ENCODE measurements at places on chromosomes 4 and X.

GRCh38 chrX:19799319-19800182 lies 87.8 kb downstream of the SH3KBP1 start:
- peak; percentile 40 for DNase-seq

DNA sequence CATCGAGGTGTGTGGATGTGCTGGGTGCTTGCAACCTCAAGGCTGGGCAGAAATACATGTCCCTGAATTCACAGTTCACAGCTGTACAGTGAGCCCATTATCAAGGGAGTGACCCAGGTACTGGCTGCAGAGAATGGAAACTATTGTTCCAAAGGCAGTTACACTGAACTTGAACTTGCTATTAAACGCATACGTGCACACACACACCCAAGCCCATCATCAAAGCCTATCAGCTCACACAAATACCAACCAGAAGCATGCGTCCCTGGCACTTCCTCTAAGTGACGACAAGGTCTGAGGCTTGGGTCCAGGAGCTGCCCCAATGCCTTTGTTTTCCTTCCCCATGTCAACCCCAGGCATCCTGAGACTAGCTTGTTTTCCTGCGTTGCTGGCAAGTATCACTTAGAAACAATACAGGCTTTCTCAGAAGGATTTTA lies 88.6 kb downstream of the IRF2 start:
- no peak for DNase-seq

GRCh38 chr4:65358914-65359313 lies 311.4 kb downstream of the EPHA5 start:
- no peak for DNase-seq

DNA sequence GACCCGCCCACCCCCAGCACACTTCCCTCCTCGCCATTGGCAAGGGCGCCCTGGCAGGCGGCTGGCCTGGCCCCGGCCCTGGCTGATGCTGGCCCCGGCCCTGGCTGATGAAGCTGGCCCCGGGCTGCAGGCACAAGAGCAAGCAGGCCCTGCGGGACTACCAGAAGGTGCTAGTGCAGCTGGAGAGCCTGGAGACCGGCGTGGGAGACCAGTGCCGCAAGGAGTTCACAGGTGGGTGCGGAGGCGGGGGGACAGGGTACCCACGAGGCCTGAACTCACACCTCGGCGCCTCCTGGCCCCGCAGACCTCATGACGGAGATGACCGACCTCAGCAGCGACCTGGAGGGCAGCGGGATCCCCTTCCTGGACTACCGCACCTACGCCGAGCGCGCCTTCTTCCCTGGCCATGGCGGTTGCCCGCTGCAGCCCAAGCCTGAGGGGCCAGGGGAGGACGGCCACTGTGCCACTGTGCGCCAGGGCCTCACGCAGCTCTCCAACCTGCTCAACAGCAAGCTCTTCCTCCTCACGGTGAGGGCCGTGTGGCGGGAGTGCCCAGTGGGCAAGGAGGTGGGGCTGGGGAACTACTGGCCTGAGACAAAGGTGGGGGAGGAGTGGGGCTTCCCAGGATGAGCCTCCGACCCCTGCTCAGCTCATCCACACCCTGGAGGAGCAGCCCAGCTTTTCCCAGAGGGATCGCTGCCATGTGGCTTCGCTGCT lies 6.1 kb upstream of the SRPK3 start:
- DNase-seq, result no peak

DNA sequence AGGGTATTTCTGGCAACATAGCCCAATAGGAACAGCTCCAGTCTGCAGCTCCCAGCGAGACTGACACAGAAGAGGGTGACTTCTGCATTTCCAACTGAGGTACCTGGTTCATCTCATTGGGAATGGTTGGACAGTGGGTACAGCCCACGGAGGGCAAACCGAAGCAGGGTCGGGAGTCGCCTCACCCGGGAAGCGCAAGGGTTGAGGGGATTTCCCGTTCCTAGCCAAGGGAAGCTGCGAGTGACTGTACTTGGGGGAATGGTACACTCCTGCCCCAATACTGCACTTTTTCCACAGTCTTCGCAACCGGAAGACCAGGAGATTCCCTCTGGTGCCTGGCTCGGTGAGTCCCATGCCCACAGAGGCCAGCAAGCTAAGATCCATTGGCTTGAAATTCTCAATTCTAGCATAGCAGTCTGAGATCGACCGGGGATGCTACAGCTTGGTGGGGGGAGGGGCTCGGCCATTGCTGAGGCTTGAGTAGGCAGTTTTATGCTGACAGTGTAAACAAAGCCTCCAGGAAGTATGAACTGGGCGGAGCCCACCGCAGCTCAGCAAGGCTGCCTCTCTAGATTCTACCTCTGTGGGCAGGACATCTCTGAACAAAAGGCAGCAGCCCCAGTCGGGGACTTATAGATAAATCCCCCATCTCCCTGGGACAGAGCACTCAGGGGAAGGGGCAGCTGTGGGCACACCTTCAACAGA lies 14.0 kb upstream of the ADAD1 start:
- no peak for DNase-seq

GRCh38 chr4:107317611-107318010 lies 281.5 kb upstream of the DKK2 start:
- DNase-seq, result no peak

DNA sequence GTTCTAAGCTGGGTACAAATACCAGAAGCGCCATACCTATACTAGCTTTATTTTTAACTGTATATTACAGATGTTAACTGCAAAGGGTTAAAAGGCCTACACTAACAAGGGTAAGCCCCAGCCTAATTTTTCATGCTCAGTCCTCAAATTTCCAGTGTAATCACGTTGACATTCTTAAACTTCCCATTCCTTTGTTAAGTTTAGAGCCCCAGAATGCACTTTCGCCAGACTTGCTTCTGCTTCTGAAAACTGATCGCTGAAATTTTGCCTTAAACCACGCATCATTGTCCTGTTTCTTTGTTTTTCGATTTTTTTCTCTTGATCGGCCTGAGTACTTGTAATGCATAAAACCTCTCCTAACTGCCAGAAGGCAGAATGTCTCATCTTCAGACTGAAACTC lies 2141.9 kb upstream of the AGA start:
- DNase-seq, result no peak

DNA sequence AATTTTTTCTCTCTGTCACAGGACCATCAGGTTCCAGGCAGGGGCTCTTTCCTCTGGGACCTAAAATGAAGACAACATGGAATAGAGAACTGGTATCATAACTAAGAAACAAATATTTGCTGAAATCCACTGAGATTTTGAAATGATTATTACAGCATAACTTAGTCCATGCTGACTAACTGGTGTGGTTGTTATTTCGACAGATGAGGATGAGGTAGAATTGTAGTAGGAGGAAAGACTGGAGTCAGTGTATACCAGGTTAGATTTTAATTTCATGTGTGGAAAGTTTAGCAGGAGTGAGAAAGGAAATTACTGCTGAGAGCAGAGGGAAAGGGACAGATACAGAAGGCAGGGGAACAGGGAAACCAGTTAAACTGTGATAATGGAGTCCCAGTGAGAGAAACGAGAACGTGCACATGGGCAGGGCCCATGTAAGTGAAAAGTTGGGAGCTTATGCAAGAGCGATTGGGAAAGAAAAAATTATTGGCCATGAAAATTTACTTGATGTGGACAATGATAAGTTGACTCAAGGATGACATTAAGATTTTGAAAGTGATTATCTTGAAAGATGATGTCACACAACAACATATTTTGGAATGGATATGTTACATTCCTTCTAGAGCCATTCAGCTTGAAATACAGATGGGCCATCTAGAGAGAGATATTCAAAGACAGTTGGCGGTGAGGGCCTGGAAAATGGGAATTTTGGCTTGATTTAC lies 98.7 kb upstream of the DDIT4L start:
- DNase-seq, result no peak

GRCh38 chrX:150768580-150769190 lies 75.5 kb downstream of the MTMR1 start:
- no peak for DNase-seq

- no peak for DNase-seq
Observed at GRCh38 chrX:105219454-105220401, 766 bp downstream of the TEX13A start.

- peak; percentile 22 for DNase-seq
Observed at GRCh38 chr4:88158489-88159228, at the start of gene ABCG2. Gene ABCG2 (minus strand): TSS chr4:88158639. CDS start chr4:88139995, 18,644 bp downstream.

GRCh38 chrX:149506349-149506748 lies 1.2 kb upstream of the IDS start:
- DNase-seq, result no peak

- DNase-seq, result no peak
Observed at GRCh38 chrX:38225093-38225492, 4.4 kb upstream of the SRPX start.

GRCh38 chrX:63765712-63766111 lies 19.3 kb downstream of the ARHGEF9 start:
- no peak for DNase-seq

- no peak for DNase-seq
Observed at GRCh38 chr4:156800463-156800862, 171.1 kb downstream of the PDGFC start.

GRCh38 chr4:152385551-152385950 lies 150.3 kb downstream of the FBXW7 start:
- DNase-seq, result no peak

- no peak for DNase-seq
Observed at GRCh38 chr4:47954677-47955076, 40.3 kb upstream of the NFXL1 start.

- DNase-seq, result no peak
Observed at GRCh38 chr4:78083035-78083434, 25.9 kb downstream of the FRAS1 start.

GRCh38 chr4:113837397-113837796 lies 75.9 kb upstream of the CAMK2D start:
- no peak for DNase-seq

- DNase-seq, result no peak
Observed at GRCh38 chrX:106702636-106703035, 23.9 kb upstream of the RNF128 start.

DNA sequence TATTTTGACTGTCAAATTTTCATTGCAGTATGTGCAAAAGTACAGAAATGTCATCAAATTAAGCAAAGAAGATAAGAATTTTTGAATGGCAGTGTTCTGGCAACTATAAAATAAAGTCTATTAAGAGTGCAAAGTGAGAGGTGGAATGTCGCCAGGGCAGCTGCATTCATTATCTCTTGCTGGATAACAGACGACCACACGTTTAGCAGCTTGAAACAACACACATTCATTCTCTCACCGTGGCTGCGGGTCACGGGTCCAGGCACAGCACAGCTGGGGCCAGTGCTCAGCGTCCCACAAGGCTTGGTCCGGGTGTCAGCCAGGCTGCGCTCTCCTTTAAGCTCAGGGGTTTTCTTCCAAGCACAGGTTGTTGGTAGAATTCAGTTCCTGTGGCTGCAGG lies 113.9 kb downstream of the GPR143 start:
- no peak for DNase-seq

- DNase-seq, result no peak
Observed at GRCh38 chrX:153443476-153444332, 2.2 kb downstream of the TREX2 start.

GRCh38 chr4:122532766-122533165 lies 76.2 kb upstream of the IL2 start:
- no peak for DNase-seq

Data from hindlimb muscle (tissue), 1 donor.